ENCODE measurements at places on chromosomes 4 and X.

GRCh38 chr4:10811991-10812390, 127.4 kb upstream of the CLNK start:
- DNase-seq = no peak

GRCh38 chr4:30760551-30760950, 40.4 kb downstream of the PCDH7 start:
- DNase-seq = no peak

DNA sequence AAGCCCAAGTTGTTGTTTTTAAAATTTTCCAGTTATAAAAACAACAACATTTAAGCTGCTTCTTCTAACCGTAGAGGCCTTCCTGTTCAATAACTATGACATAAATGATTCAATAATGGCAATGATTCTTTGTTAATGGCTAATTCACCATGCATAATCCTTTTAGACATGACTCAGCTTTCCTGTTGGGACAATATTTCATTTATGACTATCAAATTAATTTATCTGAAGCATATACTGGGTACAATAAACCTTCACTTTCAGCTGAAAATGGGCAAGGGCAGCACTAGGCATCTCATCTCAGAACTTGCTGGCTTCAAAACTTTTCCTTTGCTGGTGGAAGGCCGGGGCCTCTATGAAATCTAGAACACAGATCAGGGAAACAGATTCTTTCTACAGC, 38.9 kb downstream of the TBC1D9 start:
- no peak for DNase-seq

DNA sequence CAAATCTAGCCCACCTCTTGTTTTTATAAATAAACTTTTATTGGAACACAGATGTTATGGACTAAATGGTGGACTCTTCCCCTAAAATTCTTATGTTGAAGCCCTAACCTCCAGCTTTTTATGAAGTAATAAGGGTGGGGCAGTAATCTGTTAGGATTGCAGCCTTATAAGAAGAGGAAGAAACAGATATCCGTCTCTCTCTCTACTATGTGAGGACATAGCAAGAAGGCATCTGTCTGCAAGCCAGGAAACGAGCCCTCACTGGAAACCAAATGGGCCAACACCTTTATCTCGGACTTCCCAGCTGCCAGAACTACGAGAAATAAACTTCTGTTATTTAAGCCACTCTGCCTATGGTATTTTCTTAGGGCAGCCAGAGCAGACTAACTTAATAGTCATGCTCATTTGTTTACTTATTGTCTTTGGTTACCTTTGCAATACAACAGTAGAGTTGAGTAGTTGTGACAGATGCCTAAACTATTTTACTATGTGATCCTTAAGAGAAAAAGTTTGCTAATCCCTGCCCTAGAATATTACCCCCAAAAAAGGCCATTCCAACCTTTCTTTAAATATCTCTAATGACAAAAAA, 67.4 kb downstream of the MANBA start:
- no peak for DNase-seq

- DNase-seq = no peak
These were observed 26.1 kb downstream of the ACOX3 start for GRCh38 chr4:8414377-8414776.

All from astrocyte of the spinal cord (primary cell).